Fibroblast of villous mesenchyme (primary cell): ENCODE measurements at places on chromosomes 7 and 10. TPM values are rescaled to one million over a fixed set of nuclear protein-coding genes. Genes with fewer than 3 reads are reported as not detected.

The TUBAL3 gene
- total RNA-seq = not detected in 2 replicates

The HOXA7 gene
- 2.2 and 2.3 TPM in 2 replicates for total RNA-seq

The MACC1 gene
- under 0.01 TPM in 2 replicates for total RNA-seq

The MMD2 gene
- total RNA-seq = not detected in 2 replicates

- no peak for DNase-seq
Measured at GRCh38 chr10:30491916-30492515, 58.0 kb downstream of the MAP3K8 start.

DNA sequence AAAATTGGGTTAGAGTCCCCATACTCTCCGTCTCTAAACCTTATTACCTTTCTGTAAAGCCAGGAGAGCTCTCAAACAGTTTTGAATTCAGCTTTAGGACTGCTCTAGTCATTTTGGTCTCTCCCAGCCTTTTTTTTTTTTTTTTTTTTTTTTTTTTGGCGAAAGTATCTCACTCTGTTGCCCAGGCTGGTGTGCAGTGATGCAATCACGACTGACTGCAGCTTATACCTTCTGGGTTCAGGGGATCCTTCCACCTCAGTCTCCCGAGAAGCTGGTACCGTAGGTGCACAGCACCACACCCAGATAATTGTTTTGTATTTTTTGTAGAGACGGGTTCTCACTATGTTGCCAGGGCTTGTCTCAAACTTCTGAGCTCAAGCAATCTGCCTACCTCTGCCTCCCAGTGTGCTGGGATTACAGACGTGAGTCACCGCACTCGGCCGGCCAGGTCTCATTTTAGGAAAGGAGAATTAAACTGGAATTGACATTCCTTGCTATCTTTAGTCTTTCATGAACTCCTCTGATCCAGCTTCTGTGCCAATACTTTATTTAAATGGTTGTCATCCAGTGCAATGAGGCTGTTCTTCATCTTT is 31.4 kb upstream of the RSU1 start:
- no peak for DNase-seq

- no peak for DNase-seq
Measured at GRCh38 chr7:105339404-105340323, 49.1 kb downstream of the SRPK2 start.

DNA sequence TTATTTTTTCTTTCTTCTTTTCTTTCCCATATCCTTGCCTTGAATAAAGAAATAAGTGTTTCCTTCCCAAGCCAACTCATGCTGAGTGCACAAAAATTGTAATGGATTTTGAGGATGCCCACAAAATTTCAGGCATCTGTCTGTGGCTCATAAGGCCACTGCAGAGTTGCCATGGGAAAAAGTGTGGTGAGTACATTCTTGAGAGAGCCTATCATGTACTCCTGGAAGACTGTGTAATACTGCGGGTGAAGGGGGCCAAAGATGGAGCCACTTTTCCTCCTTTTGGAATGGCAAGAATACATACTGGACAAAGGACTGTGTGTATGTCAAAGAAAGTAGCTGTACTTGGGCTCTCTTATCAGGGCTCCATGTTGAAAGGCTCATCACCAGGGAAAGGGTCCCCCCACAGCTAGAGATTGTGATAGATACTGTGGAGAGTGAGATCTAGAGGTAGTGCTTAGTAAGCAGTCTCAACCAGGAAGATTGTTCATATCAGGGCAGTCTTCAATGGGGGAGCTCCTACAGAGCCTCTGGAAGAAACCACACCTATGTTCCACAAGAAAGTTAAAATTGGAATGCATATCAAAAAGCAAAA is 341.6 kb upstream of the KCND2 start:
- no peak for DNase-seq

DNA sequence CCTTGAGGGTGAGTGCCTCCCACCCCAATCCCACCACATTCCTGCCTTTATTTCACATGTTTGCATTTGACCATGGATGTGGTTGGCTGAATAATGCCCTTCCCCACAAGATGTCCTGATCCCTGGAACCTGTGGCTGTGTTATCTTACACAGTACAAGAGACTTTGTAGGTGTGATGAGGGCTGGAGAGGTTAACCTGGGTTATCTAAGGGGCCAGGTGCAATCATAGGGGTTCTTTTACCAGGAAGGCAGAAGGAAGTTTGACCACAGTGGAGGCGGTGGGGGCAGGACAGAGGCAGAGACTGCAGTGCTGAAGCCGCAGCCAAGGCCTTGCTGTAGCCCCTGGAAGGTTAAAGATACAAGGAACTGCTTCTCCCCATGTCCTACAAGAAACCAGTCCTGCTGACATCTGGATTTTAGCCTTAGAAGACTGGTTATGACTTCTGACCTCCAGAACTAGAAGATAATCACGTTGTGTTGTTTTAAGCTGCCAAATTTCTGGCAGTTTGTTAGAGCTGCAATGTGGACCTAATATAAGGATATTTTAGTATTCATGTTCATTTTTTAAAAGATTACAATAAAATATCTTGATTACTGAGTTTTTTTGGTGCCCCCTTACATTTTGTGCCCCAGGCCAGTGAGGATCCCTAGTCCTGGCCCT is 136.6 kb downstream of the ARHGAP22 start:
- no peak for DNase-seq

- no peak for DNase-seq
Measured at GRCh38 chr7:135277161-135277560, 43.5 kb downstream of the STRA8 start.

DNA sequence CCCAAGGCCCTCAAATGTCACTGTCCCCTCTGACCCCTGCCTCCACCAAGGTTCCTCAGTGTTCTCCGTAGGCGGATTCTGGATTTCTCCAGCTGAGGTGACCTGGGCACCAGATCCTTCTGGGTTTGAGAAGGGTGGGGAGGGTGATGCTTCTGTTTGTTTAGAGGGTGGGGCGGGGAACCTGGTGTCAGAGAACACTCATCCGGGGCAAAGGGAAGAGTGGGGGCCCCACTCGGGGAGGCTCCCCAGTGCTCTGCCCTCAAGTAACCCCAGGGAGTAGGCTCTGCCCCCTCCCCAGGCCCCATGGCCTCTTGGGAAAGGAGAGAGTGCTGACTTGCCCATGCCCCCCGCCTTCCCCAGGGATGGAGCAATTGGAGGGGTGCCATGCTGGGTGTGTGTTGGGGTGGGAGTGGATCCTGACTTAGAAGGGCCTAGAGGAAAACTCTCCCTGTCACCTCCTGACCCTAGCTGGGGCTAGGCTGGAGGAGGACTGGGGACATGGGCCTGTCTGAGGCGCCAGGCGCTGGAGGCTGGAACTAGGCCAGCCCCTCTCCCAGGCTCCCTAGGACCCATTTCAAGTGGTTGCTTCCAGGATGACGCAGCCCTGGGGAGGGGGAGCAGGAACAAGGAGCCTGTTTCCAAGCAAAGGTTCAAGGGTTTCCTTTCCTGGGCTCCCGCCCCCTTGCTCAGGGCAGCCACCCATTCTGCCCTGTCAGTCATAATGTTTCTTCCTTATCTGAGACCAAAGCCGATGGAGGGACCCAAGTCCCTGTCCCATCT is 27.9 kb downstream of the KAZALD1 start:
- DNase-seq = no peak

- DNase-seq = peak; percentile 3
Measured at GRCh38 chr10:33822774-33823173, 488.3 kb upstream of the NRP1 start.

DNA sequence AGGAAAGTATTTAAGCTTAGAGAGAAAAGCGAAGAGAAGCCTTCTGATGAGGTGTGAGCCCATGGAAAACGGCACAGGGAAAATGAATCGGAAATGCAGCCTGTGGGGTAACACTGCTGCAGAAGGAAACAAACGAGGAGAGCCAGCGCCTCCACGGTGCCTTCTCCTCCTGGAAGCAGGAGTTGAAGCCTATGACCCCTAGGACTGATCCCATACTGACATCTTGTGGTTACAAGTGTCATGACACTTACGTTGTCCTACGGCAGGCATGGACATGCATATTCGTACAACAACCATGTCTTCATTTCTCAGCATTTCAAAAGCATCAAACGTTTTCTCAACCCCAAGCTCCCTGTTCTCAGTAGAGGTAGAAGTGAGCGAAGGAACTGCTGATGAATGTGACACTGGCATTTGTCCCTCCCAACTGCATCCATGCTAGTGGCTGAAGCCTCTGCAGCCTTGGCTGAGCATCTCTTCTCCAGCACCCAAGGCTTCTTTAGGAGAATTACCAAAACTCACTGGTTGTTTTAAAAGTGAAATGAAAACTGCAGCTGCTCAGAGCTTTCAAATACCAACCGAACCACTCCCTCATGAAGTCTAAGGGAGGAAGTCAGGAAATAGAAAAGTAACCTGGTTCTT is 160.2 kb downstream of the JAZF1 start:
- DNase-seq = peak; percentile 85
